ENCODE measurements at places on chromosomes 7 and 10.

DNA sequence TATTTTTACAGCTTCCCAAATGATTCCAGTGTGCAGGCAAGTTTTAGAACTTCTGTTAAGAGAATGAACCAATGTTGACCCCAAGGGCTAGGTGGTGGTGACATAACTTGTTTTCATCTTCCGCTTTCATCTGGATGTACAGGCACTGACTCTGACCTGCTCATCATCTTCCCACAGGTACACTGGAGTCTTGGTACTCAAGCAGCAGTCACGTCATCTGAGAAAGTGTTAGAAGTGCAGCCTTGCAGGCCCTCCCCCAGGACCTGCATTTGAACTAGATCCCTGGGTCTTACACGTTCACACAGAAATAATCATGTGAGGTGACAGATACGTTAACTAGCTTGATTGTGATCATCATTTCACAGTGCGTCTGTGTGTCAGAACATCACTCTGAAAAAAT, 212.2 kb downstream of the CELF2 start:
- no peak for DNase-seq

- no peak for DNase-seq
These were observed 288.5 kb downstream of the TCERG1L start for GRCh38 chr10:131022981-131023380.

DNA sequence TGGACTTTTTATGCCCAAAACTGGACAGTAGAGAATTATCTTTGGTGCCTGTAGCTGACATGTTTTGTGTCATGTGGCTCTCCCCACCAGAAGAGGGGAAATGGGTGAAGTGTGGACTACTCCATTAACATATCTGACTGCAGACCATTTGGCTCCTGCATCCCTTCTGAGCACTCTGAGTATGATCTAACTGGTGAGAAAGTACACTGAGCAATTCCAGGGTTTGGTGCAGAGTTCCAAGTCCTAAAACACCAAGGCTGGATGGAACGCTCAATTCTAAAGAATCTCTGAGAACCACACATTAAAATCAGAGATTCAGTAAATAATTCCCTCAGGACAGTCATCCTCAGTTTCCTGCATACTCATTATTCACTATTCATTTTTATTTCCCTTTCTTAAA, 22.8 kb upstream of the OSBPL3 start:
- DNase-seq, result no peak

DNA sequence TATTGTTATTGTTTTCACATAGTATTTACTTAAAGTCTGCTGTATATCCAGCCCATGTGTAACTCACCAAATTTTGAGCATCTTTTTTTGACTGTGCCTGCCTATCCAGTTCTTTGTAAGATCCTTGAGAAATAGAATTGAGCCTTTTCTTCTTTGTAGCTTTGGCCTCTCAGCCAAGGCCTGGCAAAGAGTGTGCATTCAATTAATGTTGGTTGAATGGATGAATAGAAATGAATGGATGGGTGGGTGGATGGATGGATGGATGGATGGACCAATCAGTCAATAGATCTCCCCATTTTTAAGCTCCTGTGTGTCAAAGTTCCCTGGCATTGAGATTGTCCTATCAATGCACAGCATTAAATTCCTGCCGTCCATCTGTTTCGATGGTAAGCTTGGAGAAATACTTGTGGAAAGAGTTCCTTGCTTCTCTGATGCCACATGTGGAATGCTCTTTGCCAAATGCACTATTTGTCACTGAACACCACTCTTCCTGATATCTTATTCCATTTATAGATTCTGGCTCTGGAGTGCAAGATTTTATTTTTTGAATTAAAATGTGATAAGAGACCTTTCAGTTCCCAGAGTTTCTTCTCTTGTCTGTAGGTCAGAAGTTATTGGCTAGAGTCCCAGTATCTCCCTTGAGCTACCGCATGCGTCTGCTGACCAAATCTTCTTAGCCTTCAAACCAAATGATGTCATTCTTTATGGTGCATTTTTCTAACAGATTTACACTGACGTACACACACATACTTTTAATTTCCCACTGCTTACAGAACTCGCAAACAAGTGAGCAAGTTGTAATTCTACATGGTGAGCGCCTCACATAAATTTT, 20.7 kb upstream of the ADRB1 start:
- DNase-seq, result no peak

DNA sequence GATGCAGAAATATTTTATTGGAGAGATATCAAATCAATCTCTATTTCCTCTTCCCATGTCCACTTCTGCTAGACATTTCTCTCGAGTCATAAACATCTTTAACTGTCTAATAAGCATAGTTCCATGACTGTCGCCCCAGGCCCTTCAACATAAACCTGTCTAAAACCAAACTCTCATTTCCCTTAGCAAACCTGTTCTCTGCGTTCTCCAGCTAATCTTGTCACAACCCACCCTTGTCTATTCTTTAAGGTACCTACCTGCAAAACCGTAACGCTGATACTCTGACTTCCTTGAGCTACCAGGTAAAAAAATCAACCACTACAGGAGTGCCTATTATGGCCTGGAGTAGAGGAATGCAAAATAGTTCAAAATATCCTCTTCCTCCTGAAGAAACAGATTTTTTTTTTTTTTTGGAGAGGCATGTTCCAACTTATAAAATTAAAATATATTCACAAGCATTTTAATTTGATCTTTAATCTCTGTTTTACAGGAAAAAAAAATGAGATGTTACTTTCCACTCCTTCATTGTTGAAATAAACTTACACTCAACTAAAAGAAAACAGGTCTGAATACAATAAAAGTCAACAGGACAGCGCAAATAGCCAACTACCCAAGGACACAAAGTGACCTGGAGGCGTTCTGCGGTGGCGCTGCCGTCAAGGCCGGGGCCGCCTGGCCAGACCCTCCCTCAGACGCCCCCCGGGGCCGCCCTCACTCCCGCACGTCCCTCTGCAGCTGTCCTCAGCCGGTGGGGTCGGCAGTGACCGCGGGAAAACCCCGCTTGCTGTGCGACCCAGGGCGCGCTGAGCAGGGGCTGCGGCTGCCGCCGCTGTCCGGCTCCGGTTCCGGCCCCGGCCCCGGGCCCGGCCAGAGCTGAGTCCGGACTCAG, 765 bp downstream of the SLC25A40 start:
- DNase-seq, result peak; percentile 25

- no peak for DNase-seq
These were observed 19.7 kb upstream of the SIRT1 start for GRCh38 chr10:67864607-67865371.

DNA sequence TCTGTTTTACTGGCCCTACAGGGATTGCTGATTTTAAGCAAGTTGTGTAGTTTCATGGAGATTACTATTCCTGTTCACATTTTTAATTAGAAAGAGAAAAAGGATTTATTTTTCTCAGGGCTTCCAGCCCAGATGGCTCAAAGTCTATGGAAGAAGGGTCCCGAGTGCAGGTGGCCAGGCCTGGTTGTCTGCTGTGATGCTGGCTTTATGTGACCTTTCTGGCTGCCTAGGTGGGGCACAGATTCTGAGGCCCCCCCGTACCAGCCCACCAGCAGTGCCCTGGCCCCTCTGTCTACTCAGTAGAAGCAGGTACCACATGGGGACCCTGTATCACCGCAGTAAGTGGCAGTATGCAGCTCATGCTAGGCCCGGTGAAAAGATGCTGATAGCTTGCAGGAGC, 426.5 kb downstream of the LRMDA start:
- no peak for DNase-seq

DNA sequence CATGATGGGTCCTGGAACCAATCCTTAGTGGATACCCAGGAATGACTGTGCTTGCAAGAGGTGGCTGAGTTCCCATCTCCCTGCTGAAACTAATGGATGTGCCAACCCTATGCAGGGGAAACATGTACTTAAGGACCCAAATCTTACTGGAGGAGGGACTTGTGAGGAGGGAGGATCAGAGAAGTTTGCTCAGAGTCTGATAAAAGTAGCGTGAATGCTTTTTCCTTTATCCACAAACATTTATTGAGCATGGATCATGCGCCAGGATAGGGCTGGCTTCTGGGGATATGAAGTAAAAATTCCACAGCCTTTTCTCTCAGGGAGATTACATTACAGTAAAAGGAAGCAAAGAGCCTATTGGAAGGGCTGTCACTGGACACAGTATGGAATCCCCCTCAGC, 358.5 kb downstream of the RPS24 start:
- DNase-seq, result no peak

- no peak for DNase-seq
These were observed 33.2 kb downstream of the CDH23 start for GRCh38 chr10:71429929-71430328.

GRCh38 chr10:77867124-77867719, 59.3 kb downstream of the DLG5 start:
- no peak for DNase-seq

- no peak for DNase-seq
These were observed 94.8 kb downstream of the CHN2 start for GRCh38 chr7:29289156-29290021.

DNA sequence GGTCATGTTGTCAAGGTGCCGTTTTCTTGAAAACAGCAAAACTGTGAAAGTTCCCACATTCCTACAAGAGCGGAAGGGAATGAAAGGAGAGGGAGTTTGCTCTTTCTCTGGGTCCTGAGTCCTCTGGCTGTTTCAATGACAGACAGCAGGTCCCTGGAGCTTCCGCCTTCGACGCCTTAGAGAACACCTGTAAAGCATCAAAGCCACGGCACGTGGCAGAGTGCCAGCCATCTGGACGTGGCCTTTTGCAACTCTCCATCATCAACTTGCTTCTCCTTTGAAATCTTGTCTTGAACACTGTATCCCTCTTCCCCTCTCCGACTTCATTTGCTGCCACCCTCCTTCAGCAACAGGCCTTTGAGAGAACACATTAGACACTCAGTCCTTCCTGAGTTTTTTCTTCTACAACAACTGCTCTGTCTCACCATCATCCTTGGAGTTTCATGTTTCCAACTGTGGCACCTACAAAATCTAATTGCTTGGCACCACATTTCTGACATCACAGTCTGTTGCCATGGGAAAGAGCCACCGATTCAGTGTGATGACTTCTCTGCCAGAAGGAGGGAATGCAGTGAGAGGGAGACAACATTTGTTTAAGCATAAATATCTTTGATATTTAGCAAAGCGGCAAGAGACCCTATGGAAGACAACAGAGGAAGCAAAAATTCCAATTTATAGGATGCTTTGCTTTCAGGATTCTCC, 204.9 kb upstream of the PTER start:
- DNase-seq, result no peak

GRCh38 chr10:122051609-122052385, 62.8 kb downstream of the TACC2 start:
- peak; percentile 71 for DNase-seq

DNA sequence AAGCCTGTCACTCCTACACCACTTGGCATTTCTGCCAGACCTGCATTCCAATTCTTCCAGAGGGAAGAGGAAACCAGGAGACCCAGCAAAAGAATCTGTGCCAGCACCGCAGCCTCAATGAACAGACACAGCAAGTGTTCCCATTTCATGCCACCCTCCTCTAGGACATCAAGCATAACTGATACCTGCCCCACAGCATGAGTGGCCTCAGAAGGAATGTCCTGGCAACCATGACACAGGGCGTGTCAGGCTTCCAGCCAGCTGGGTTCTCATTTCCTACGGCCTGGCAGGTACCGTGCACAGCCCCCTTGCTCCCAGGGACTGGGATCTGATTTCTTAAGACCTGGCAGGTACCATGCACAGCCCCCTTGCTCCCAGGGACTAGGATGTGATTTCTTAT, 7.8 kb downstream of the MAD1L1 start:
- no peak for DNase-seq

Measured in NT2/D1 (cell line).